ENCODE measurements at places on chromosomes 6 and 20. TPM values are rescaled to one million over a fixed set of nuclear protein-coding genes. Genes with fewer than 3 reads are reported as not detected.

GRCh38 chr6:50722829-50723554, 9.7 kb downstream of the TFAP2D start:
- H3K27me3 ChIP-seq, result no peaks in the 10 kb centered on the region
- H3K4me1 ChIP-seq, result no peaks in the 10 kb centered on the region
- H3K4me3 ChIP-seq, result no peak overlapping the region
- no peak overlapping the region for H3K27ac ChIP-seq

The SCUBE3 gene
- 0.07 TPM for total RNA-seq

The CD83 gene
- 56.2 TPM for total RNA-seq

GRCh38 chr6:90044833-90045381, 150.6 kb downstream of the GJA10 start:
- no peaks in the 10 kb centered on the region for H3K36me3 ChIP-seq
- peaks cover 26% of the 10 kb centered on the region for H3K4me1 ChIP-seq
- no peaks in the 10 kb centered on the region for H3K27me3 ChIP-seq
- H3K4me3 ChIP-seq, result no peak overlapping the region
- no peak overlapping the region for H3K27ac ChIP-seq

GRCh38 chr6:109841869-109842268, 136.2 kb upstream of the GPR6 start:
- H3K36me3 ChIP-seq, result no peaks in the 10 kb centered on the region
- H3K27ac ChIP-seq, result no peak overlapping the region
- H3K4me3 ChIP-seq, result no peak overlapping the region
- no peak for DNase-seq
- no peaks in the 10 kb centered on the region for H3K4me1 ChIP-seq

DNA sequence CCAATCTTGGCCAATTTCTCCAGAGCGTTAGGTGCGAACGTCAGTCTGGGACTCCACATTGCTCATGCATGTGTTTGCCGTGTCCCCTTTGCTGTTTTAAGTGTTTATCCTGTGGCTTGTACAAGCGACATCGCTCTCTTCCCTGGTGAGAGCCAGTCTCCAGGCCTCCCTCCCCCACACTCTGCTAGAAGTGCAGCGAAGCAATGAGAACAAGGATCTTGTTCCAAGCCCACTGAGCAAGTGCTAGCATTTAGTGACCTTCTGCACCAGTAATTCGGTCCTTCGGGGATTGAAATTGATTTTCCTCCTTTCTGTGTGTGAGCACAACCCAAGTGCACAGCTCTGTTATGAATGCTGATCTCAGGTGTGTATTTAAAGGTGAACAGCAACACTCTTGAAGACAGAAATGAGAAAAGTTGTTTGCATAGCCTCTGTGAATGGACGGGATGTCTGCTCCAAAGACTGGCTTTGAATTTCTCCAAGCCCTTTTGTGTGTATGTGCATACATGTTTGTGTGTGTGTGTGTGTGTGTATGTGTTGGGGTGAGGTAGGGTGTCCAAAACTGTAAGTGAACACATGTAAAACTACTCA, 29.0 kb downstream of the CD83 start:
- DNase-seq, result no peak
- no peaks in the 10 kb centered on the region for H3K36me3 ChIP-seq
- H3K27me3 ChIP-seq, result no peaks in the 10 kb centered on the region
- H3K27ac ChIP-seq, result no peak overlapping the region

- no peaks in the 10 kb centered on the region for H3K36me3 ChIP-seq
- no peak overlapping the region for H3K27ac ChIP-seq
- no peaks in the 10 kb centered on the region for H3K4me1 ChIP-seq
- DNase-seq, result no peak
- H3K4me3 ChIP-seq, result no peak overlapping the region
- no peaks in the 10 kb centered on the region for H3K27me3 ChIP-seq
Measured at GRCh38 chr6:75409286-75409685, 84.3 kb downstream of the FILIP1 start.

The ATP6V1G2 gene
- 0.94 TPM for total RNA-seq

DNA sequence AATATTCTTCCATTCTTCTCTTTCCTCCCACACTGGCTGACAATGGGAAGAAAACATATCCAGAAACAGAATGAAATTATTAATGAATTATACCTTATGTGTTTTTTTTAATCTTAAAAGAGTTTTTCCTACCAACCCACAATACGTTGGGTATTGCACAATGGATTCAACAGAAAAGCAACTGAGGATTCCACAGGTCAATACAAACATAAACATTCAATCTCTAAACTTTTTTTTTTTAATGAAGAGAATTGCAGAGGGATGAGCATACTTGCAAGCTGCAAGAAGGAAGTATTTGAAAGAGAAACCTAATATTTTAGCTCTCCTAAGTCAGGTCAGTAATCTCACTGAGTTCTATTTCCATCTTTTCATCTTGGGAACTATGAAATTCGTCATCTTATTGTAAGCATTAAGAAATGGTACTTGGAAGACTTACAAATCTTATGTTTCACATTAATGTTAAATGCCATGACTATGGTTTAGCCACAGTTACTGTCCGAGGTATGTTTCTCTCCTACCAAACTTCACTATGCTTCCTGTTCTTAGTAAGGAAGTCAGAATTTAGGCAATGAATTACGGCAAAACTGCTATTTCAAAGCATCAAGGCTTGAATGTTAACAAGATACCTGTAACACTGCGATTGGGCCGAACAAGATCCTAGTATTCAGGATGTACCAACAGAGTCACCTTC, 100.8 kb downstream of the HIVEP2 start:
- no peak overlapping the region for H3K27ac ChIP-seq
- no peaks in the 10 kb centered on the region for H3K36me3 ChIP-seq

DNA sequence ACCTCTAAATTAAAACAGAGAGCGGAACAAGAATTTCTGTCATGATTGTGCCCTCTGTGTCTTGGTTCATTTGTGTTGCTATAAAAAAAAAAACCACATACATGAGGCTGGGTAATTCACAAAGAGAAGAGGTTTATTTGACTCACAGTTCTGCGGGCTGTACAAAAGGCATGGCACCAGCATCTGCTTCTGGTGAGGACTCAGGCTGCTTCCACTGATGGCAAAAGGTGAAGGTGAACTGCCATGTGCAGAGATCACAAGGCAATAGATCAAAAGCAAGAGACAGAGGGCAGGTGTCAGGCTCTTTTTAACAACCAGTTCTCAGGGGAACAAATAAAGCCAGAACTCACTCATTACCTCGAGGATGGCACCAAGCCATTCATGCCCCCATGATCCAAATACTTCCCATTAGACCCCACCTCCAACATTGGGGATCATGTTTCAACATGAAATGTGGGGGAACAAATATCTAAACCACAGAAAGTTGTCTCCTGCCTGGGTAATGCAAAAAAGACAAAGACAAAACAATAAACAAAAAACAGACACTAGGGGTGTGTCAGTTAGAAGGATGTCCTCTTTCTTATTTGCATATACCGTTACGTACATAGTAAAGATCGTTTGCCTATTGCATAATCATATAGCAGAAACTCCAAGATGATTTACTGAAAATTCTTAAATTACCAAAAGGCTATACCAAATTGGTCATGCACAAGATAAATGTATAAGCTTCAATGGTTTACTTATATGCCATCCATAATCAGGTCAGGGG, 17.0 kb downstream of the SERPINB9 start:
- no peak for DNase-seq
- no peaks in the 10 kb centered on the region for H3K27me3 ChIP-seq
- H3K27ac ChIP-seq, result no peak overlapping the region
- peaks cover 14% of the 10 kb centered on the region for H3K36me3 ChIP-seq
- peaks cover 32% of the 10 kb centered on the region for H3K4me1 ChIP-seq

- no peak overlapping the region for H3K27ac ChIP-seq
- no peak overlapping the region for H3K4me3 ChIP-seq
- no peaks in the 10 kb centered on the region for H3K27me3 ChIP-seq
- H3K36me3 ChIP-seq, result no peaks in the 10 kb centered on the region
- H3K4me1 ChIP-seq, result no peaks in the 10 kb centered on the region
Measured at GRCh38 chr6:90374201-90374600, 77.6 kb upstream of the BACH2 start.

GRCh38 chr6:6712449-6713403, 124.2 kb downstream of the LY86 start:
- no peak for DNase-seq
- H3K36me3 ChIP-seq, result no peaks in the 10 kb centered on the region
- peak overlapping the region; percentile 14 for H3K4me3 ChIP-seq
- H3K27me3 ChIP-seq, result no peaks in the 10 kb centered on the region
- H3K27ac ChIP-seq, result peak overlapping the region; percentile 49

DNA sequence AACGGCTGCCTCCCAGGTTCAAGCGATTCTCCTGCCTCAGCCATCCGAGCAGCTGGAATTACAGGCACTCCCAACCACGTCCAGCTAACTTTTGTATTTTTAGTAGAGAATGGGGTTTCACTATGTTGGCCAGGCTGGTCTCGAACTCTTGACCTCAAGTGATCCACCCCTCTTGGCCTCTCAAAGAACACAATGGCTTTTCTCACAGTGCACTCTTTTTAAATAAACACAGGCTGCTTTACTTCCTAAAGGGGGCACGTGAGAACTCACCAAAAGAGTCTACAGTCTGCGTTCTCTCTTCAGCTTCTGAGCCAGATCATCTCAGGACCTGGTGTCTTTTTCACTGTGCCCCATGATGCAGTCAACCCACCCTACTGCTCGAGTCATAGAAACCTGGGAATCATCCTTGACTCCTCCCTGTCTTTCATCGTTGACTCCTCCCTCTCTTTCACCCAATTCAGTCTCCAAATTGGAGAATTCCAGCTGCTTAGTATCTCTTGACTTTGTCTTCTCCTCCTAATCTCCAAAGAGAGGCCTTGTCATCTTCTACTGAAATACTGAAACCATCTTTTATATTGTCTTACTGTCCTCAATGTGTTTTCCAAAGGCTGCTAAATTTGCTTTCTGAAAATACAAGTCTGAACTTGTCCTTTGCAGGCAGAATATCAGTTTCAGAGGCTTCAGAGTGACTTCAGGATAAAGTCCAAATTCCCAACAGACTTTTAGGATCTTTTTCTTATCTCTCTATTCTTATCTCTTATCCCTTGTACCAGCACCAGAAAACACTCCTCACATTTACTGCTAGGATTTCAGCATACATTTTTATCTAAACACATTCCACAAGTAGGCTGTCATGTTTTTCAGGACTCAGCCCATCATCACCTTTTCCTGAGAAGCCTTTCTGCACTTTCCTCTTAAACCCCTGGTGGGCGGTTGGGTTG, 323.4 kb downstream of the SYNE1 start:
- H3K27me3 ChIP-seq, result no peaks in the 10 kb centered on the region
- H3K36me3 ChIP-seq, result no peaks in the 10 kb centered on the region
- no peak overlapping the region for H3K4me3 ChIP-seq
- H3K4me1 ChIP-seq, result peaks cover 11% of the 10 kb centered on the region
- DNase-seq, result no peak
- H3K27ac ChIP-seq, result no peak overlapping the region

DNA sequence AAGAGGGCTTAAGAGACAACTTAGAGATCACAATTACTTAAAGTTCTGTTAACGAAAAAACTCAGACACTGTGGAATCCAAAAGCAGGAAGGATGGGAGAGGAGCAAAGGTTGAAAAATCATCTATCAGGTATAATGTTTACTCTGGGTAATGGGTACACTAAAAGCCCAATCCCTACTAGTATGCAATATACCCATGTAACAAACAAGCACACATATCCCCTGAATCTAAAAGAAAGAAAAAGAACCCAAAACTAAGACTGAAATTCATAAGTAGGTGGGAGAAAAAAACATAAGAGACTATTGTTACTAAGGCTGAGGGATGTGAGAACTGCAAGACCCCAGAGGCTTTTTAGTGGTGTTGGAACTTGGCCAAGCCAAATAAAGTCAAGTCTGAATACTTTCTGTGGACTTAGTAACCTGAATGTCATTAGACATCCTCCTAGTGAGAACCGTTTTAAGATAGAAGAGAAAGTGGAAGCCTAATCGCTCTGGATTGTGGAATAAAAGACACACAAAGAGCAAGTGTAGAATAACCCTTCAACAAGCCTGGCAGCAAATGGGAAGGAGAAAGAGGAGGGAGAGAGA, 189.4 kb upstream of the RNF217 start:
- H3K4me1 ChIP-seq, result no peaks in the 10 kb centered on the region
- H3K27ac ChIP-seq, result no peak overlapping the region

DNA sequence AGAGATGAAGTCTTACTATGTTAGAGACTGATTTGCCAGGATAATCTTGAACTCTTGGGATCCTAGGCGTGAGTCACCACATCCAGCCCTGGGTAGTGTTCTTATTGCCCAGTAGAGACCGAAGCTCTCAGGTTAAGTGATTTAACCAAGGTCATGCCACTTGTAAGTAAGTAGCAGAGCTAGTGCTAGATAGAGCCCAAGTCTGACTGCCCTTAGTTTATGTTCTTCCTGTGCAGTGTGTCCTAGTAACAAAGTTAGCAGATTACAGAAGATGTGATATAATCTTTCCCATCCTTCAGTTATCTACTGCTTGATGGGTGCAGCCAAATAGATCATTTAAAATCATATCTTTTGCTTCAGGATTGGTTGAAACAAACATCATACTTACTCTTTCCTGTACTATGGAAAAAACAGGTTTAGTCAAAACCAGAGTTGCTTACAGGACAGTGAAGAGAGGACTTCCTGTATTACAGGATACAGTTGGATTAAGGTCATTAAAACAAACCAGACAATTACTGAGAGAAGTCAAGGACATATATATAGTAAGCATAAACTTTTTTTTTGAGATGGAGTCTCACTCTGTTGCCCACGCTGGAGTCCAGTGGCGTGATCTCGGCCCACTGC, 9.5 kb upstream of the PABPC1L start:
- H3K27me3 ChIP-seq, result no peaks in the 10 kb centered on the region
- peaks cover 45% of the 10 kb centered on the region for H3K36me3 ChIP-seq
- H3K4me3 ChIP-seq, result no peak overlapping the region
- no peak for DNase-seq

- peaks cover 5% of the 10 kb centered on the region for H3K4me1 ChIP-seq
- no peaks in the 10 kb centered on the region for H3K36me3 ChIP-seq
- H3K27ac ChIP-seq, result no peak overlapping the region
Measured at GRCh38 chr20:50471231-50471630, 39.0 kb upstream of the PTPN1 start.
